ENCODE measurements at places on chromosomes 5 and 9.

- no peaks in the 10 kb centered on the region for H3K4me1 ChIP-seq
- no peak overlapping the region for H3K4me3 ChIP-seq
- DNase-seq: no peak
- H3K27me3 ChIP-seq: no peaks in the 10 kb centered on the region
- no peak overlapping the region for H3K27ac ChIP-seq
- H3K36me3 ChIP-seq: no peaks in the 10 kb centered on the region
Measured at GRCh38 chr9:122479062-122479461, 1.3 kb upstream of the OR1J1 start.

DNA sequence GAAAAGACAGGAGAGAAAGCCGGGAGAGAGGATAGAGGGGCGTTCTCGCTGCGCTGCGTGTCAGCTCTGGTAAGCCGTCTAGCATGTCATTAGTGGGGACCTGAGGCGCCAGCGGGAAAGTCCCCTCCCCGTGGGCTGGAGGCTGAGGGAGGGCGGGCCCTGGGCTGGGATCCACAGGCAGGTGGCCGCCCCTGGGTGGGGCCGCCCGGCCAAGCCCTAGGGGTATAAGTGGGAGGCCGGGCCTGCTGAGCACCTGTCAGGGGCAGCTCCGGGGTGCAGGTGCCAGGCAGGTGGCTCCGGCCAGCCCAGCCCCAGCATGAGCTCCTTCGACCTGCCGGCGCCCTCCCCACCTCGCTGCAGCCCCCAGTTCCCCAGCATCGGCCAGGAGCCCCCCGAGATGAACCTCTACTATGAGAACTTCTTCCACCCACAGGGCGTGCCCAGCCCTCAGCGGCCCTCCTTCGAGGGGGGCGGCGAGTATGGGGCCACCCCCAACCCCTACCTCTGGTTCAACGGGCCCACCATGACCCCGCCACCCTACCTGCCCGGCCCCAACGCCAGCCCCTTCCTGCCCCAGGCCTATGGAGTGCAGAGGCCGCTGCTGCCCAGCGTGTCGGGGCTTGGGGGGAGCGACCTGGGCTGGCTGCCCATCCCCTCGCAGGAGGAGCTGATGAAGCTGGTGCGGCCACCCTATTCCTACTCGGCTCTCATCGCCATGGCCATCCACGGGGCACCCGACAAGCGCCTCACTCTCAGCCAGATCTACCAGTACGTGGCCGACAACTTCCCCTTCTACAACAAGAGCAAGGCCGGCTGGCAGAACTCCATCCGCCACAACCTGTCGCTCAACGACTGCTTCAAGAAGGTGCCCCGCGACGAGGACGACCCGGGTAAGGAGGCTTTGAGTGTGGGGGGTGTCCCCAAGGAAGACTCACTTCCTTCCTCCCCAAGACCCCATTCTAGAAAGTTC lies at the start of gene FOXI1:
Gene FOXI1, plus strand, starts transcription at position 256 of the 970 bp plus-strand sequence. Its CDS starts 61 bp downstream, at position 317.
- H3K27me3 ChIP-seq: no peaks in the 10 kb centered on the region
- H3K27ac ChIP-seq: no peak within 1 kb of the TSS
- no peak for DNase-seq
- no peaks in the 10 kb centered on the region for H3K4me1 ChIP-seq
- no peak within 1 kb of the TSS for H3K4me3 ChIP-seq
- H3K36me3 ChIP-seq: no peaks in the 10 kb centered on the region

GRCh38 chr5:130773813-130774212 lies 391.2 kb downstream of the HINT1 start:
- DNase-seq: no peak
- no peaks in the 10 kb centered on the region for H3K36me3 ChIP-seq
- H3K27ac ChIP-seq: no peak overlapping the region
- no peak overlapping the region for H3K4me3 ChIP-seq
- no peaks in the 10 kb centered on the region for H3K4me1 ChIP-seq

DNA sequence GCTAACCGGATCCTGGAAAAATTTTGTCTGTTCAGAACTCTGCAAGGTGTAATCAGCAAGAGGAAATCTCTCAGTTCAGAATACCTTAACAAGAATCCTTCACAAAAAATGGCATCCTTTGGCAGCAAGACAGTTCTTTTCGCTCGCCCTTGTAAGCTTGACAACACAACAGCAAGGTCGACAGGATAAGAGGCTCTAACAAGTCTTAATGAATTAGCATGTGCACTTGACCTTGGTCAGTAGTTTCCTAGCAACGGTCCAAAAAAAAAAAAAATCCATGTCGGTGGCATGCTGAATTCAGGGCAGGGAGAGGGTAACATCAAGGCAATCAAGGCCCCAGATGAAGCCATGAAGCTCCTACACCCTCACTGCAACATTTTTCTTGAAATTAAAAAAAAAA lies 172.8 kb downstream of the APBA1 start:
- no peak overlapping the region for H3K4me3 ChIP-seq
- no peaks in the 10 kb centered on the region for H3K27me3 ChIP-seq
- H3K36me3 ChIP-seq: no peaks in the 10 kb centered on the region
